Activated naive CD4-positive, alpha-beta T cell treated with anti-CD3 and anti-CD28 coated beads, Interleukin-2, amount 10 ng/mL, durations not matched to agents 7 days and 5 days (primary cell): ENCODE measurements at places on chromosomes 12 and 14.
A peak's percentile ranks its signal among the peaks of the same experiment; 100 is the strongest.

GRCh38 chr12:57242691-57243454 is 8.1 kb downstream of the STAC3 start:
- H3K27ac ChIP-seq: no peak overlapping the region
- H3K4me1 ChIP-seq: peaks cover 59% of the 10 kb centered on the region
- H3K27me3 ChIP-seq: peaks cover 72% of the 10 kb centered on the region
- H3K36me3 ChIP-seq: peaks cover 4% of the 10 kb centered on the region
- H3K4me3 ChIP-seq: peak overlapping the region; percentile 66
- DNase-seq: peak; percentile 74

GRCh38 chr12:6230321-6231110 is 30.3 kb downstream of the CD9 start:
- H3K4me3 ChIP-seq: no peak overlapping the region
- DNase-seq: peak; percentile 75
- H3K27ac ChIP-seq: peak overlapping the region; percentile 85

DNA sequence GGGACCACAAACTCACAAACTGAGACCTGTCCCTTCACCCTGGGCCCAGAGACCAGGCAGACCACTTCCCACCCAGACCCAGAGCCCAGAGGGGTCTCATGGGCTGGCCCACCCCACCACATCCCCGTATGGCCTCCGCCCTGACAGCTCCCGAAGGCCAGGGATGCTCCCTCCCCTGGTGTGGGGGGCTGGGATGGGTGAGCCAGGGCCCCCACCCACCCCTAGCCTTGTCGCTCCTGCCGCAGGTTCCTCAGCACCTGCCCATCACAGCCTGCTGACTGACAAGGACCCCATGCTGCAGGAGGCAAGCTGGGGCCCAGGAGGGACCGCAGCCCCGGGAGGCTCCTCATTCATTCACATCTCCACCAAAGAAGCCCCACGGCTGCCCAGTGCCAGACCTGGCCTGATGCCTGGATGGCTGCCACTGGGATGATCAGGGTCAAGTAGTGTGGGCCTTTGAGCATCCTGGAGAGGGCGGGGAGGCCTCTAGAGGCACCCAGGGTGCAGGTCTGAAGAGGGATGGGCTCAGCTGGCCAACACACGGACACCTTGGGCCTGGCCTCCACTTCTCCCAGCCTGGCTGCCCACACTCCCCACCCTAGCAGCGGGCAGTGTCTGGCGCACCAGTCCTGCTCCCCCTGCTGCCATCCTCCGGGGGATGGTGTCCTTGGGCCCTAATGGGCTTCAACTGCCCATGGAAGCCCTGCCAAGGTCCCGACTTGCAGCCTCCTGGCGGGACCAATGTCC is 24.7 kb upstream of the GPR132 start:
- no peaks in the 10 kb centered on the region for H3K36me3 ChIP-seq
- peaks cover 39% of the 10 kb centered on the region for H3K4me1 ChIP-seq
- DNase-seq: no peak
- H3K27me3 ChIP-seq: peaks cover 56% of the 10 kb centered on the region

DNA sequence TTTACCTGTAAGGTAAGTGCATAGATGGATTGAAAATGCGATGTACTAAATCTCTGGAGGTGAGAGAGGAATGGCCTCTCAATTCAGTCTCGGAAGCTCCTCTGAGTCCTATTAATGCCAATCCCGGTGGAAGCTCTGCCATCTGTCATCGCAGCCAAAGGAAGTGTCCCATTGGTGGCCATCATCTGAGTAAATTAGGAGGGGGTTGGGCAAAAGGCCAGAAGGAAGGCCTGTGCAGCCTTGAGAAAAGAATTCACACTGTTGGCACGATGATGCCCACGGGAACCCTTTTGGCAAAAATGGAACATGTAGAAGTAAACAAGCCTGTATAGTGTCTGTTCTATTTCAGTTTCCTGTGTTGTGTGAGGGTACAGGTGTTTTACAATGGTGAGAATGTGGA is 494.8 kb downstream of the NELL2 start:
- no peak for DNase-seq
- H3K4me3 ChIP-seq: no peak overlapping the region
- H3K27ac ChIP-seq: no peak overlapping the region
- no peaks in the 10 kb centered on the region for H3K36me3 ChIP-seq
- H3K4me1 ChIP-seq: no peaks in the 10 kb centered on the region

DNA sequence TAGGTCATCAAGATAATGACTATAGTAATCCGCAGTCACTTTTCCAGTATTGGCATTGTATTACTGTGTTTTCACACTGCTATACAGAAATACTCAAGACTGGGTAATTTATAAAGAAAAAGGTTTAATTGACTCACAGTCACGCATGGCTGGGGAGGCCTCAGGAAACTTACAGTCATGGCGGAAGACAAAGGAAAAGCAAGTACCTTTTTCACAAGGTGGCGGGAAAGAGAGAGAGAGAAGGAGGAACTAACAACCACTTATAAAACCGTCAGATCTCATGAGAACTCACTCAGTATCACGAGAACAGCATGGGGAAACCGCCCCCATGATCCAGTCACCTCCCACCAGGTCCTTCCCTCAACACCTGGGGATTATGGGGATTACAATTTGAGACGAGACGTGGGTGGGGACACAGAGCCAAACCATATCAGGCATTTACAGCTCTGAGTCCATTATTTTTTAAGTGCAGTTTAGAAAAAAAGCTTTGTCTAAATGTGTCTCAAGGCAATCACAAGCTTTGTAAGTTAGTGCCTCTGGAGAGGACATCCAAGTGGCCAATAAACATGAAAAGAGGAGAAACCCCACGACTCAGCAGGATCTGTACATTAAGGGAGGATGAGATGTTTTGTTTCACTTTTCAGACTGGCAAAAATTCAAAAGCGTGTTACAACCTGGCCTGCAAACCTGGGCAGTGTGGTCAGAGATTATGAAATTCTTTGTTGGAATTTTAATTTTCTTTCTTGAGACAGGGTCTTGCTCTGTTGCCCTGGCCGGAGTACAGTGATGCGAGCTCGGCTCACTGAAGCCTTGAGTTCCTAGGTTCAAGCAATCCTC is 82.0 kb downstream of the DNAH10 start:
- no peak for DNase-seq
- no peaks in the 10 kb centered on the region for H3K4me1 ChIP-seq
- H3K27me3 ChIP-seq: no peaks in the 10 kb centered on the region
- no peak overlapping the region for H3K4me3 ChIP-seq
- no peak overlapping the region for H3K27ac ChIP-seq

DNA sequence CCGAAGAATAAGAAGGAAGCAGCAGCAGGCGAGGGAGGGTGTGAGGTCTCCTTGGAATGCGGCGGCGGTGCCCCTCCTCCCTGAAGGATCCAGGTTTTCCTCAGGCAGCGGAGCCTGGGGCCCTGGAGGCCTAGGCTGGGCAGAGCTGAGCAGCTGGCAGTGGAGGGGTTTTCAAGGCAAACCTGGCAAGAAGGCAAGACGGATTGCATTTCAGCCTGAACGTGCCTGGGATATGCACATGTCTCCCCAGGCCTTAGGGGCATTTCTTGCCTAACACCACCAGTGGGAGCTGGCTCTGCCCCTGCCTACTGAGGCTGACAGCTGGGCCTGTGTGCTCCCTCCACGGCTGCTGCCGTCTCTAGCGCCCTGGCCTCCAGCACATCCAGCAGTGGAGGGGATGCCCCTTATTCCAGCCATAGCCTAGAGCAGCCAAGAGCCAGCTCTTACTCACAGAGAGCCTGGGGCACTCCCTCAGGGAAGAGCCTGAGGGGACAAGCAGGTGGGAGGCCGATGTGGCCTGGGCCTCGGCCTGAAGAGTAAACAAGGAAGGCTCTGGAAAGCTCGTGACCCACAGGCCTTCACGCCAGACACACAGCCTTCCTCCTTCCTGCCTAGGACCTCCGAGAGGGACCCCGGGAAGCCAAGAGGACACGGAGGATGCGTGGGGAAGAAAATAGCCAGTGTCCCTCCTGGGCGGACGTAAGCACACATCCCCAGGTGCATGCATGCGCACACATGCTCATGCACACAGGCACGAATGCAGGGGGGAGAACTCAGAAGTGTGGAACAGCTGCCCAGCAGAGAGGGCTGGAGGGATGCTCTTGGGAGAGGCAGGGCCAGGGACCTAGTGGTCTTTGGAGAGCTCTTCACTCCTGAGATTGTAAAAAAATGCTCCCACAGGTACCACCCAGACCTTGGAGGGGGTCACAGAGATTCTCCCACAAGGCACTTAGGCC is 23.0 kb upstream of the EIF2B2 start:
- no peaks in the 10 kb centered on the region for H3K4me1 ChIP-seq
- H3K4me3 ChIP-seq: no peak overlapping the region
- H3K27ac ChIP-seq: no peak overlapping the region
- no peak for DNase-seq

DNA sequence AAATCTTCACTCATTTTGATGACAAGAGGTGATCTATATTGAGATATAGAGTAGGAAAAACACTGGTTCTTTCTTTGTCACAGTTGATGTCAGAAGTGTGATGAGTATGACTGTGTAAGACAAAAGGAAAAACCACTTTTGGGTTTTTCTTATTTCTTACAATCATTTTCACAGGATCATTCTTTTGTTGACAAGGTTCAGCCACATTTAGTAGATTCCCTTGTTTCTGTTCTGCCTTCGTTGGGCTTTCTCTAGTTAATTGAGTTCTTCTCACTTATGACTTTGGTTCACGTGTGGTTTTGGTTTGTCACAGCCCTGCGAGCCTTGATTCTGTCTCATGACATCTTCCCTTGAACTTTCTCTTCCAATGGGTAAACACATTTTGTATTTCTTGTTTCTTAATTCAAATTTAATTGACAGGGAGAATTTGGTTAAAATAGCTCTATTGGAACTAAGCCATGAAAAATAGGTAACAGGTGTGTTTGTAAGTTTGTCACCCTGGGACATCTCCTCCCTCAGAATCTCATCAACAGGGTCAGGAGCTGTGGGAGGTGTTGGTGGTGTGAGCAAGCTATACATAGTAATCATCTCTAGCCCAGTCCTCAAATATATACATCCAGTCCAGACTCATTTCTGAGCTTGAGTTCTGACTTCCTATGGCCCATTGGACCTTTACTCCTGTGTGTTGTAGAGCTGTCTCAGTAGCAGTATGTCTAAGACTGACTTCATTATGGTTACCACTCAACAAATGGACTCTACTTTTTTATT is 255.3 kb downstream of the BMP4 start:
- no peak overlapping the region for H3K4me3 ChIP-seq
- no peak overlapping the region for H3K27ac ChIP-seq
- no peak for DNase-seq
- no peaks in the 10 kb centered on the region for H3K27me3 ChIP-seq
